ENCODE measurements at places on chromosomes 12 and 14.
A peak's percentile ranks its signal among the peaks of the same experiment; 100 is the strongest.

DNA sequence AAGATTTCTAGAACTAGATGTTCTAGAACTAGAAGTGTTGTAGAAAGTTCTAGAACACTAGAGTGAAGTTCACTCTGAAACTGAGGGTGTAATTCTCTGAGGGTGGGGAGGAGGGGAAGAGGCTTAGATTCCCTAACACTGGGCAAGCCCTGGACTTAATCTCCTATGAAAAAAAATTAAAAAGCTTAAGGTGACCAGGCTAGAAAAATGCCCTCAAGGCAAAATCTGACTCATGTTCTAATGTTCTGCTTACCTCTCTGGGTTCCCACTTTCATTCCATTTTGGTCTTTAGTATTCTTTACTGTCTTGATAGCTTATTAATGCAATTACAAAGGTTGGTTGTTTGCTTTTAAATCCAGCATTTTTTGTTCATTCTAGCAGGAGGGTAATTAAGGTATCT is 101.5 kb downstream of the KICS2 start:
- peak; percentile 86 for DNase-seq

DNA sequence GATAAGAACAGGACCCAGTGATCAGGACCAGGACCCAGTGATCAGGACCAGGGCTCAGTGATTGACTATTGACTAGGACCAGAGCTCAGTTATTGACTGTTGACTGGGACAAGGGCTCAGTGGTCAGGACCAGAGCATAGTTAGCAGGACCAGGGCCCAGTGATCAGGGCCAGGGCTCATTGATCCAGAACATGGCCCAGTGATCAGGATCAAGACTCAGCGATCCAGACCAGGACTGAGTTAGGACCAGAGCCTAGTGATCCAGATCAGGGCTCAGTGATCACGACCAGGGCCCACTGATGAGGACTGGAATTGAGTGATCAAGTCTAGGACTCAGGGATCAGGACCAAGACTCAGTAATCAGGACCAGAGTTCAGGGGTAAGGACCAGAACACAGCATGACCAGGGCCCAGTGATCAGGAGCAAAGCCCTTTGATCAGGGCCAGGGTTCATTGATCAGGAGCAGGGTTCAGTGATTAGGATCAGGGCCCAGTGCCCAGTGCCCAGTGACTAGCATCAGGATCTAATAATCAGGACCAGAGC is 176.0 kb downstream of the TMEM121 start:
- DNase-seq: no peak

DNA sequence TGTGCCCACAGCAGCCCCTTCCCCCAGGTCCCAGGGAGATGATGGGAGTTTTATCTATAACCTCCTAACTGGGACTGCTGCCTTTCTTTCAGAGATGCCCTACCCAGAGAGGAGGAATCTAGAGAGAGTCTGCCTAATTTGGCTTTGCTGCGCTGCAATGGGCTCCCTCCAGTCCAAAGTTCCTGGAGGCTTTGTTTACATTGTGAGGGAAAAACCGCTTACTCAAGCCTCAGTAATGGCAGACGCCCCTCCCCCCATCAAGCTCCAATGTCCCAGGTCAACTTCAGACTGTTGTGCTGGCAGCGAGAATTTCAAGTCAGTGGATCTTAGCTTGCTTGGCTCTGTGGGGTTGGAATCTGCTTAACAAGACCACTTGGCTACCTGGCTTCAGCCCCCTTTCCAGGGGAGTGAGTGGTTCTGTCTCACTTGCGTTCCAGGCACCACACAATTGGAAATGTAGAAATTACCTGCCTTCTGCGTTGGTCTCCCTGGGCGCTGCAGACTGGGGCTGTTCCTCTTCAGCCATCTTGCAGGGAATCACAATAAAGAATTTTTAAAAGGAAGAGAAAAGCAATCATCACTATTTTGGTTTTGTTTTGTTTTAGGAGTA is 262.5 kb downstream of the FOXG1 start:
- DNase-seq: peak; percentile 52

GRCh38 chr12:52405922-52406385 is at the start of gene KRT82:
Gene KRT82, minus strand, starts transcription at chr12:52406335. Its CDS starts 58 bp downstream, at chr12:52406277.
- DNase-seq: no peak

DNA sequence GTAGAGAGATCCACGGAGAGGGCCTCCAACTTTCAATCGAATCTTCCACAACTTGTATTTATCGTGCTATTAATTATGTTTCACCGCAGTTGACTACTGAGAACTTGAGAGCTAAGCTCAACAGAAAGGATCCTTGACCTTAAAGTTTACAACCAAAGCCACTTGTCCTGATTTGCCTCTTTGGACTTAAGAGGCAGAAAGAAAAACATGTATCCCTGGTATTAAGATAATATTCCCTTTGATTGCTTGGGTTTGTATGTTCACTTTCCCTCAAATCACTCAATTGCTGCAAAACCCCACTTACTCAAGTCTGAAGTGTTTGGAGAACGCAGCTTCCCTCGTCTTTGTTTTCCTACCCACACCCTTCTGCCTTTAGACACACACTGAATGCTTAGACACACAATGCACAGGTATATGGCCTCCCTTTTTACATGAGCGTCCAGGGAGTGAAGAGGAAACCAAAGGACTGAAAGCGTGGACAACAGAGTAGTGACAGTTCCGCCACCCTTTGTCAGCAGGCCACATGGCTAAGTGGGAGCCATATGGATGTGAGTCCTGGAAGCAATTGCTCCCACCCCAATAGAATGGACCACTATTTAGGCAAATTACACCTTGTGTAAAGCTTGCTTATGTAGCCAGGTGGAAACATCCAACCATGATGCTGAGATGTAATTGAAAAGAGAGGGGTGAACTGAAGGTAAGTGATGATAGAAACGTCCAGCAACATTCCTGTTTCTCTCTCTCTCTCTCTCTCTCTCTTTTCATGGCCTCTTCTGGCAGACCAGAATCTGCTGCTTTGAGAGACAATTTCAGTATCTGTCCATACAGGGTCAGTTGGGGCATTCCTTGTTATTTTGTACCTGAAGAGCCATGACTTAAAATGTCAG is 1.4 kb upstream of the PKP2 start:
- no peak for DNase-seq

DNA sequence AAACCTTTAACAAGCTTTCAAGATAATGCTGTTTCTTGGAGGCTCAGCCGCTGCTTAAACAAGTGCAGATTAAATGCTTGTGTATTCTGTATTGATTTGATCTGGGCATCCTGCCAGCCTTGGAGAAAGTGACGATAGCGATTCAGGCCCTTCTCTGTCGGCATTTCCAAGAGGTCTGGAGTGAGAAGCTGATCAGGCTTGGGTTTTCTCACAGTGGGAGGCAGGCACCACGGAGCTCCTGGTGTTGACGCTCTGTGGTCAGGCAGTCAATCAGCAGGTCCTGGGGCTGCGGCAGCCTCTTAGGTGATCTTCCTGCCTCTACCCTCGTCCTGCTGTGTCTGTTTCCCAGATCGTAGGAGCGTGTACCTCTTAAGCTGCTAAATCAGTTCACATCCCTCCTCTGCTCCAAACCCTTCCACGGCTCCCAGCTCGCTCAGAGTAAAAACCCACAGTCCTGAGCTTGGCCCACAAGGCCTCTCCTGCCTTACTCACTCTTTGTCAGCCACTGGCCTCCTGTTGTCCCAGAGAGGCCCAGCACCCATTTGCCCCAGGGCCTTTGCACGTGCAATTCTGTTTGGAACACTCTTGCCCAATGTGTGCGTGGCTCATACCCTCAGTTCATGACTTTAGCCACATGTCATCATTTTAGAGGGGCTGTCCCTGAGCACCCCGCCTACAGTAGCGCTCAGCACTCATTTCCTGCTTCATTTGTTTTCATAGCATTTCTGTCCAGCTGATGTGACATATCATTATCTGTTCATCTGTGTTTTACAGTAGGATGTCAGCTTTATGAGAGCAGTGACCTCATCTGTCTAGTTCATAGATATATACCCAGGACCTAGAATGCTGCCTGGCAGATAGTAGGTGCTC is 155.4 kb downstream of the AACS start:
- DNase-seq: no peak

GRCh38 chr12:109292342-109292711 is 16.8 kb downstream of the FOXN4 start:
- no peak for DNase-seq

GRCh38 chr14:50578433-50578832 is 18.5 kb downstream of the ATL1 start:
- DNase-seq: no peak

- no peak for DNase-seq
Measured at GRCh38 chr14:73427516-73428264, 30.7 kb downstream of the NUMB start.

DNA sequence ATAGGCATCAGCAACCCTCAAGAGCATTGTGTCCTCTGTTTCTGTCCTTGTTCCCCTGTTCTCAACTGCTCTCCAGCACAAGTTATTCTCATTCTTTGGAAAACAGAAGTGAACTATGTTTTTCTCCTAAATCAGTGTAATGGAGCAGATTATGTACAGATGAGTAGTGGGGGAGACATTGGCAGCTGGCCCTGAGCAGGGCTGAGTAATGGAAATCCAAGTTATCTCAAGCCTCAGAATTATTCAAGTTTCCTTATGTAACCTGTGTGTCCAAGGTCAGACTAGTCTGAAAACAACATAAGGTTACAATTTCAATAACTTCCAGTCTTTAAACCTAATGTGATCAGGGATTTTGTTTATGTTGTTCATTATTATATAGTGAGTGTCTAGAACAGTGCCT is 116.1 kb upstream of the FUT8 start:
- no peak for DNase-seq

DNA sequence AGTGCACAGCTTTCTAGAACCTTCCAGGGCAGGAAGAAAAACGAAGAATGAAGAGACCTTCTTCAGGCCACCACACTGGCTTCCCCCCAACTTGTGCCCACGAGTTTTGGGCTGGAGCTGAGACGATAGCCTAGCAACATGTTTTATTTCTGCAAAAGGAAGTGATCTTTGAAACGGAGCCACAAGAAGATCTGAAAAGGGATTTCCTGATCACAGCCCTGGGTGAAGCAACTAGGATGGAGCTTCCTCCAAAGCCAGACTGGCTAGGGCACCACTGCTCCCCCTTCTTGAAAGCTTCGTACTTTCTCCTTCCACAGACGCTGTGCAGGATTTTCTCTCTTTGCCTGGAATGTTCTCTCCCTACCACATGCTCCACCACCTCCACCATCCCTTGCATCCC is 418.3 kb downstream of the MED13L start:
- no peak for DNase-seq

GRCh38 chr12:95621725-95622124 is 70.4 kb upstream of the USP44 start:
- no peak for DNase-seq

GRCh38 chr14:67618617-67619063 is 1.1 kb upstream of the ARG2 start:
- DNase-seq: peak; percentile 89

GRCh38 chr14:24274101-24274543 is 2.7 kb upstream of the RABGGTA start:
- peak; percentile 80 for DNase-seq

GRCh38 chr12:113239811-113240331 is 18.6 kb downstream of the TPCN1 start:
- peak; percentile 59 for DNase-seq

DNA sequence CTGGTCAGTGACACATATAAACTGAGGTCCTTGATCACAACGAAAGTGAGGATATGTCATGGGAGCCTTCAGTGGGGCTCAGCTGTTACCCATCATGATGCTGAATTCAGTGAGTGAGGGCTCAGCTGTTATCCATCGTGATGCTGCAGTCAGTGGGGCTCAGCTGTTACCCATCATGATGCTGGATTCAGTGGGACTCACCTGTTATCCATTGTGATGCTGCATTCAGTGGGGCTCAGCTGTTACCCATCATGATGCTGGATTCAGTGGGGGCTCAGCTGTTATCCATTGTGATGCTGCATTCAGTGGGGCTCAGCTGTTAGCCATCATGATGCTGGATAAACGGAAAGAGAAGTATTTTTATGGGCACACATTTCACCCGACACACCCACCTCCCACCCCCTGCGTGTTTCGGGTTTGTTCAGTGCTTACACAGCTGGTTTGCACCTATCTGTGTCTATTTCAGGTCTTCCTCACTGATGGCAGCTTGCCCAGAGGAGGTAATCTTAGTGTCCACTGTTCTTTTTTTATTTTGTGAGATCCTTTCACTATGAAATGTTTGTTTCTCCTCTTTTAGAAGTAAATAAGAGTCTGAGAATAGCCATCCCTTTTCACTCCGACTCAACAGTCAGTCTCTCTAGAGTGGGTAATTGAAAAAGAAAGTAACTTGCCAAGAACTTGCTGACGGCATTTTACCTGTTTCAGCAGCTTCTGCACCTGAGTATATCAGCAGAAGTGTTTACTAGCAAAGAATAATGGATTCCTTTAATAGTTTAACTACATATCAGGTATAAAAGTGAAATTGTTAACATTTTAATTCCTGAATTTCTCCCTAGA is 183.0 kb downstream of the ERC1 start:
- DNase-seq: no peak

GRCh38 chr14:45664668-45665356 is 411.8 kb upstream of the MIS18BP1 start:
- no peak for DNase-seq

- DNase-seq: no peak
Measured at GRCh38 chr14:61034416-61035120, 53.5 kb downstream of the SLC38A6 start.

DNA sequence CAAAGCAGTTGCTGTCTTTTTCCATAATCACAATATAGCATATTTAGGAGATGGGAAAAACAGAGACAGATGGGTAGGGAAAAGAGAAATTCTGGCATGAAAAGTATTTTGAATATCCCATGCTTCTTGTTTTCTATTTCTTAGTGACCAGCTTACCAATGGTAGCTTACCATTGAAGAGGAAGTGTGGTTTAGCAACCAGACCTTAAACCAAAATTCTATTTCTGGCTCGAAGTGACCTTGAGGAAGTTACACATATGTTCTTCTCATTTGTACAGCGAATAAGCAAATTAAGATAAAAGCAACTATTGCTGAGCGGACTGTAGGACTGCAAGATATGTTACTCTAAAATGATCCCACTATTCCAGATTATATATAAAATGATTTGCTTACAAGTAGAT is 82.9 kb downstream of the FGD4 start:
- DNase-seq: no peak

DNA sequence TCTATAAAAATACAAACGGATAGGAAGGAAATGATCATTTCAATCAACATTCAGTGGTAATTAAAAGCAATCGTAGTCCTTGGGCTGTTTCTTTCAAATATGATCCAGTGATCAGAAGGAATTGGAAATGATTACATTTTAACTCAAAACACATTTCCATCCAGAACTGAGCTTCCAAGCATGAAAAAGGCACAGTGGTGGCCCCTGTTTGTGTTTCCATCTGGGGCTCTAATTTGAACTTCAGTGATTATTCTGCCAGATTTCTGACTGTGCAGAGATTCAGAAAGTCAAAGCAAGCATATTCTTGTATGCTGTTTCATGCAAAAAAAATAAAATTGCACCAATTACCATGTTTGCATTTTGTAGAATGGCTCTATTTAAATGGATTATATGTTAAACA is 157.0 kb upstream of the LMNTD1 start:
- no peak for DNase-seq

GRCh38 chr14:73787486-73788316 is 63.9 kb upstream of the PTGR2 start:
- DNase-seq: peak; percentile 28

GRCh38 chr14:96648506-96649326 is 146.5 kb downstream of the PAPOLA start:
- DNase-seq: no peak

All from renal cortical epithelial cell (primary cell).